Left forelimb (tissue), 1 donor: ENCODE measurements at places on chromosomes 16 and 17.

DNA sequence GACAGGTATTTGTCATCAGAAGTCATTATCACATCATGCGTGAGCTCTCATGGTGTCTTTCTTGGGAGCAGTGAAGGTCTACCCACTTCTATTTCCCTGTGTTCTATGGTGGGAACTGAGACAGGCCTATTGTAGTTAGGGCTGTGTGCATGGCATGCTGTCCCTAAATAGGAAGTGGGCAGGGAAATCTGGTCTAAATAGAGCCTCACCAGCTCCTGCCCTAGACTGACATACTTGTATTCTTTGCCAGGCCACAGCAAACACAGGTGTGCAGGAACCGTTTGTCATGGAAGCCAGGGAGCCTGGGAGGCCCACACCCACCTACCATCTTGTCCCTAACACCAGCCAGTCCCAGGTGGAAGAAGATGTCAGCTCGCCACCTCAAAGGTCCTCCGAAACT is 10.1 kb downstream of the SLC7A6 start:
- DNase-seq, result no peak

- DNase-seq, result no peak
These were observed 11.6 kb upstream of the NTN1 start for GRCh38 chr17:9009737-9010136.

- DNase-seq, result peak; percentile 55
These were observed 118.2 kb upstream of the ZNF750 start for GRCh38 chr17:82957961-82958561.

- DNase-seq, result peak; percentile 86
These were observed 58.8 kb downstream of the SMG6 start for GRCh38 chr17:2244545-2245525.

- no peak for DNase-seq
These were observed 2.0 kb downstream of the RRAD start for GRCh38 chr16:66923247-66923731.

GRCh38 chr16:54843424-54843750 is 87.3 kb upstream of the IRX5 start:
- no peak for DNase-seq
